ENCODE measurements at places on chromosomes 13 and 19.

- DNase-seq: no peak
Measured at GRCh38 chr19:16266586-16266942, 58.1 kb upstream of the KLF2 start.

DNA sequence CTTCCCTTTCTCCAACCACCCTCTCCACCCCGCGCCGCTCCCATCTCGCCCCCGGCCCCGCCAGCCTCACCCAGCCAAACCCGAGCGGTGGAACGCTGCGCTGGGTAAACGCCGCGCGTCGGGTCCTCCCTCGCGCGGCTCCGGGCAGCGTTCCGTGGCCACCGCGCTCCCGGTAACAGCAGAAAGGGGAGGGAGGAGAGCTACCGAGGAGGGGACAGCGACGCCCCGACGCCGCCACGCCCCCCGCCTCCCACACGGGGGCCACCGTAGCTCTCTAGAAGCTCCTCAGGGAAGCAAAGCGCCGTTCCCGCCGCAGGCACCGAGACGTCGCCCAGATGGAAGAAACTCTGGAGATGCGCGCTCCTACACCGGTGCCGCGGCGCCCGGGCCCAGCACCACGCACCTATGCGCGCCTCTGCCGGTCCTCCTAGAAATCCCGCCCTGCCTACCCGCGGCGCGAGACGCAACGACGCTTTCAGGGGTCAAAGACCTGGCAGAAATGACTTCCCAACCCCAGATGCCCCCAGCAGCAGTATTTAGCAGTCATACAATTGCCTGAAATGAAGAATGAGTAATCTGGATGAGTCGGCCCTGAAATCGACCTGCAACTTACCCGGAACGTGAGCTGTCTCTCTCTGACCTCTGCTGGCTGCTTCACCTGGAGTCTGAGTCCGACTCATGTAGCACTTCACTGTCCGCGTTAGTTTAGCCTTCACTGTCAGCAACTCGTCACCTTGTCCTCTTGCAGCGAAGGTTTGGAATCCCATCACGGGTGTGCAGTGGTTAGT, at the start of gene RUBCNL:
TSS of gene RUBCNL (minus strand) at position 189 of the 788 bp plus-strand sequence. CDS start 14,777 bp downstream, outside the sequence.
- DNase-seq: peak; percentile 49

GRCh38 chr13:34421858-34422475, 520.1 kb upstream of the NBEA start:
- no peak for DNase-seq

DNA sequence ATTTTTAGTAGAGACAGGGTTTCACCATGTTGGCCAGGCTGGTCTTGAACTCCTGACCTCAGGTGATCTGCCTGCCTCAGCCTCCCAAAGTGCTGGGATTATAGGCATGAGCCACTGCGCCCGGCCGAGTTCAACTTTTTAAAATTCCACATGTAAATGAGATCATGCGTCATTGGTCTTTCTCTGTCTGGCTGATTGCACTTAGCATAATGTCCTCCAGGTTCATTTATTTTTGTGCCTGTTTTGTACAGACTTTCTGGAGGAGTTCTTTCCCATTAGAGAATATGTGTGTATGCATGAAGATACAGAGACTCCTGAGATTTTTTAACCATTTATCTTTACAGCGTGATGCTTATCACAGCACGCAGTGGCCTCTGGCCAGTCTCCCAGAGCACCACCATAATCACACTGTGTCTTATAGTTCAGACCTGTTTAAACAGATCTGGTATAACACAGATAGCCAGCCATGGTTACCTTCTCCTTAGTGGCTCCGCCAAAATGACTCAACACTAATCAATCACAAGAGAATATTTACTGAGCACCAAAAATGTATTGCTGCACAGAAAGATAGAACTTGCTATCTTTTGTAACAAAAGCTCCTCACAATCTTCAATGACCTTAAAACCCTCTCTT, 11.4 kb upstream of the STARD13 start:
- DNase-seq: no peak

DNA sequence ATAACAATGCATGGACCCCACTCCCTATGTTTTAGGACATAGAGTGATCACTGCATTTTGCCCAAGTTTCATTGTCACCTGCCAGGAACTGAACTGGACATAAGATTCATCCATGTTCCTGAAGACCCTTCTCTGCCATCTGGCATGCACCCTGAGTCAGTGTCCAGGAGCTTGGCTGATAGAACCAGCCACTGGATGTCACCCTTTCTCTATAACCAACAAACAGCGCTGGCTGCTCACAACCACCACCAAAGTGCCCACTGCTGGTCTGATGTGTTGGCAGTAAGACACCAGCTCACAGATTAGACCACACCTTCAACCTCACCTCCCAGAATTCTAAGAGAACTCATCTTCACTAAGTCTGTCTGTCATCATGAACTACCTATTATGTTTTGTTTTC, 333.4 kb downstream of the ITGBL1 start:
- peak; percentile 14 for DNase-seq

GRCh38 chr19:2170987-2171348, 7.2 kb downstream of the DOT1L start:
- DNase-seq: no peak

DNA sequence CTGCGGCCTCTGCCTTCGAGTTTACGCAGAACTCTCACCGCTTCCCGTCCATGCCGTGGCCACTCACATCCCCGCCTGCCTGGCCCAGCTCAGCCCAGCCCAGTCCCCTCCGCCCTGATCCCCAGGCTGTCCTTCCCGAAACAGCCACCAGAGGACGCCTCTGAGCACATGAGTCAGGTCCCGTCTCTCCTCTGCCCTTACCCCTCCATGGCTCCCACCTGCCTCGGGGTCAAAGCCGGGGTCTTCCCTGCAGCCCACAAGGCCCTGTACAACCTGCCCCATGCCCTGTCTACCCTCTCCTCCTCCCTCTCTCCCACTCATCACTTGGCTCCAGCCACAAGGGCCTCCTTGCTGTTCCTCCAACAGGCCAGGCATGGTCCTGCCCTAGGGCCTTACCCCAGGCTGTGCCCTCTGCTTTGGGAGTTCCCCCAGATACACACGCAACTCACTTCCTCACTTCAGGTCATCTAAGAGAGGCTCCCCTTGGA, 8.1 kb upstream of the SEMA6B start:
- DNase-seq: peak; percentile 76

DNA sequence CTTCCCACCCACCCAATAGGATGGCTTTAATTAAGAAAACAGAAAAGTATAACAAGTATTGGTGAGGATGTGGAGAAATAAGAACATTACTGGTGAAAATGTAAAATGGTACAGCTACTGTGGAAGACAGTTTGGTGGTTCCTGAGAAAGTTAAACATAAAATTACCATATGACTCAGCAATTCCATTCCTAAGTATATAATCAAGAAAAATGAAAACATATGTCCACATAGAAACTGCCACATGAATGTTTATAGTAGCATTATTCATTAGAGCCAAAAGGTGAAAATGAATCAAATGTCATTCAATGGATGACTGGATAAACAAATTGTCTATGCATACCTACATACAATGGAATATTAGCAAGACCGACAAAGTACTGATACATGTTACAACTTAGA, 16.9 kb downstream of the DZIP1 start:
- no peak for DNase-seq

DNA sequence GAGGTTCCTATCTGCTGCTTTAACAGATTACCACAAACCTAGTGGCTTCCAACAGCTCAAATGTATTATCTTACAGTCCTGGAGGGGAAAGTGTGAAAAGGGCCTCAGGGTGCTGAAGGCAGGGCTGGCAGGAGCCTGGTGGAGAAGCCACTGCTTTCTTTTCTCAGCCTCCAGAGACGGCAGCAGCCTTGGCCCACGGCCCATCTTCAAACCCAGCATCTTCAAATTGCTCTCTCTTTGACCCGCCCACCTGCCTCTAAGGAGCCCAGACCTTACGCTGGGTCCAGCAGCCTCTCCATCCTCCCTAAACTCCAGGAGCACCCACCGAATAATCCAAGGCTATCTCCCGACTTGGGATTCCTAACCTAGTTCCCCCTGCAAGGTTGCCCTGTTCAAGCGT, 35.6 kb downstream of the C13orf46 start:
- DNase-seq: no peak

DNA sequence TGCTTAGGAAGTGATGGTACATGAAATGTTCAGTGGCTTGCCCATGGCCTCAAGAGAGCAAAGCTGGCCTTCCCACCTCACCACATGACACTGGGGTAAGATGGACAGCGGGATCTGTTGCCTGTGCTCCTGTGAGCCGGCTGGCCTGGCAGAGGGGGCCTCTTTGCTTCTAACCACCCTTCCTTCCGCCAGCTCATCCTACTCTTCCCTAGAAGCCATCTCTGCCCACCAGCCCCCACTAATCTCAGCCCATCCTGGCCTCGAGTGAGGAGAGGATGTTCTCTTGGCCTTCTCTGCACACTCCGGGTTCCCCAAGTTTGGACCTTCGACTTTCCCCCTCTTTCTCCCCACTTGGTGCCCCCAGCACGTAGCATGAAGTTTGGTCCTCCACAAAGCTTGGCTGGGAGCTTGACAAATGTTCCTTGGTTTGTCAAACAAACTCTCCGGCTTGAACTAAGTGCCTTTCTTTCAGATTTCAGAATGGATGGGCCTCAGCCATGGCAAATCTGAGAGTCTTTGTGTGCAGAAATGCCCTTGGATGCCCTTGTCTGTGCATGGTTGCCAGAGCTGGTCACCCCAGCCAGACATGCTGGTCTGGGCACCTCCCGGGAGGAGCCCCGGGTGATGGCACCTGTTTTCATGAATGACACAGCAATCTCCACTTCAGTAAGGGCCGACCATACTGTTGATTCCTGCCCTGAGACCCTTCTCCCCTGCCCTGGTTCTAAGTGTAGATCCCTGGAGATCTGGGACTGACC, 145.5 kb downstream of the URI1 start:
- DNase-seq: no peak

Measured in tongue (tissue), 3 donors.